ENCODE measurements at places on chromosomes 16 and 17.
A peak's percentile ranks its signal among the peaks of the same experiment; 100 is the strongest.

DNA sequence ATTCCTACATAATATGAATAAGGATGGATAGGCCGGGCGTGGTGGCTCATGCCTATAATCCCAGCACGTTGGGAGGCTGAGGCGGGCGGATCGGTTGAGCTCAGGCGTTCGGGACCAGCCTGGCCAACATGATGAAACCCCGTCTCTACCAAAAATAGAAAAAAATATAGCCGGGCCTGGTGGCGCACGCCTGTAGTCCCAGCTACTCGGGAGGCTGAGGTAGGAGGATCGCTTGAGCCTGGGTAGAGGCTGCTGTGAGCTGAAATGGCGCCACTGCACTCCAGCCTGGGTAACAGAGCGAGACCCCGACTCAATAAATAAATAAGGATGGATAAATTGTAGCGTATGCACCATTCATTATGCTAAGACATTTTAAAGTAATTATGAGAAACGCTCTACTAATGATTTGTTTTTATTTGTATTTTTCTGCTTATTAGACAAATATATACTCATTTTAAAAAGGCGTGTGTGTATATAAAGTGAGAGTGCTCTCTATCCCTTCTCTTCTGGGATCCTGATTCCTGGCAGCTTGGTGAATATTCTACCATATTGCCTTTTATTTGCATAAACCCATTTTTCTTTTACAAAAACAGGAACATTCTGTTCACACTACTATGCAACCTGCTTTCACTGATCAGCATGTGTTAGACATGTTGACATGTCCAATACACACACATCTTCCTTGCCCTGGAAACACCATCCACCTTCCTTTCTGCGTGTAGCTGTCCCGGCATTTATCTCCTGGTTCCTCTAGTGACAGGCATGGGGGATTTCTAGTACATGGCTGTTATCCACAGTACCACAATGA lies 26.4 kb downstream of the DDX19A start:
- no peak for DNase-seq

- DNase-seq = no peak
Observed at GRCh38 chr16:71672803-71673581, 47.0 kb downstream of the MARVELD3 start.

- DNase-seq = no peak
Observed at GRCh38 chr16:17335826-17336529, 134.8 kb downstream of the XYLT1 start.

DNA sequence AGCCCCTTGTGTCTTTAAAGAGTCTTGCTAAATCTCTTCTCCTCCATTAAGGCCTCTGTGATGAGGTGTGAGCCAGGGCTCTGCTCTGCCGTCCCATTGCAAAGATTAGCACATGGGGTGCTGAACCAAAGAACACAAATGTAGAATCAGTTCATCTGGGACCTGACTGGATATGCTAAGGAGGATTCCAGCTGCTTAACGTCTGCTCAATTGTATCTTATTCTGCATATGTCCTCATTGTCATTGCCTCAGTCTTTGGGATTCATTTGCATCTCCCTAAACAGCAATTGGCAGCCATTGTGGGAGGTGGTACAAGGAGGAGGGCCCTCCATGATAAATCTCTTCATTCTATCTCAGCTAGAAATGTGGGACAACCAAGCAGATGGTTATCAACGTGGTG lies 106.3 kb upstream of the ADAMTS18 start:
- DNase-seq = no peak

DNA sequence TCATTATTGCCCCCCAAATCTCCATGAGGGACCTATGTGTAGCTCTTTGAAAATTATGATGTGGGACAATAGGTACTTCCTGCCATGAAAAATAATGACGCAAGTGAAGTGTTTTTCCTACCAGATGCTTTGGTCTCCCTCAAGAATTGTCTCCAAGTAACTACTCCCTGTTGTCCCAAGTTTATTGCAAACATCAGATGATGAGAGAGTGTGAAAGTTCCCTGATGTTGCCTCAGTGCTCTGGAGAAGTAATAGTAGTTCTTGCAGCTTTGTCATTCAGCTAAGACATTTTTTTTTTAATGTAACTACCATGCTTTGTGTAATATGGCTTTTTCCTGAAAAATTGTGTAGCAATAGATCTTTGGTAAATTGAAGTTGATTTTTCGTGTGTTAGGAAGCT lies 20.1 kb downstream of the LPCAT2 start:
- DNase-seq = no peak

DNA sequence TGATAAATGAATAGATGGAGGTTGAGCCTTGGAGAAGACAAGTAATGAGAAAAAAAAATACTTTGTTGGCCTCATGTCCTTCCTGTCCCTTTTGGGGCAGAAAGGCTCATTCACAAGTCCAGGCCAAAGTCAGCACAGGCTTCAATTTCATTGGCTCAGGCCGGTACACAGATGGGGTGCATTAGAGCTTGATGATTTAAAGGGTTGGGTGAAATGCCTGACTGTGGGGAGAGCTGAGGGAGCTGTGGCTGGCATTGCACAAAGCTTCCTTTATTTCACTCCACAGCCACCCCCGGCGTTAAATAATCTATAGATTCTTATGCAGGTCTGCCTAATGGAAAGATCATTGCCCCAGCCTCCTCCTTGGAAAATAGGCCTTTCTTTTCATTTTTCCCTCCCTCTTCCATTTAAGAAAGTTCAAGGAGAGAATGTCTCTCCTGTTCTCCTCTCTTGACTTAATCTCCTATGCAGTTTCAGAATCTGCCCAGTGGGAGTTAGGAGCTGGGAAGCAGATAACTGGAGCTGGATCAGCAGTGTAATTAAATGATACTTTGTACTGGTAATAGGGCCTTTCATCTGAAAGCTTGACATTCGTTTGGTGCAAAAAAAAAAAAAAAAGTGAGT lies 24.4 kb downstream of the YPEL2 start:
- DNase-seq = no peak

- no peak for DNase-seq
Observed at GRCh38 chr16:67847064-67847861, at the start of gene CENPT. Gene CENPT (minus strand): TSS chr16:67847693. CDS start chr16:67833859, 13,834 bp downstream.

GRCh38 chr16:75087375-75087979 lies 29.1 kb downstream of the LDHD start:
- peak; percentile 37 for DNase-seq

GRCh38 chr17:41914358-41914766 lies 4.4 kb downstream of the ACLY start:
- no peak for DNase-seq

GRCh38 chr17:75785016-75785890 lies 647 bp downstream of the UNK start:
- peak; percentile 94 for DNase-seq

GRCh38 chr16:78669994-78670393 lies 570.5 kb downstream of the WWOX start:
- DNase-seq = no peak
